ENCODE measurements at places on chromosomes 6 and 20. TPM values are rescaled to one million over a fixed set of nuclear protein-coding genes. Genes with fewer than 3 reads are reported as not detected.

- DNase-seq: no peak
Measured at GRCh38 chr6:142822383-142822782, 122.6 kb downstream of the HIVEP2 start.

The ULBP2 gene
- 1.4 TPM for total RNA-seq

The PRDM13 gene
- total RNA-seq: not detected

DNA sequence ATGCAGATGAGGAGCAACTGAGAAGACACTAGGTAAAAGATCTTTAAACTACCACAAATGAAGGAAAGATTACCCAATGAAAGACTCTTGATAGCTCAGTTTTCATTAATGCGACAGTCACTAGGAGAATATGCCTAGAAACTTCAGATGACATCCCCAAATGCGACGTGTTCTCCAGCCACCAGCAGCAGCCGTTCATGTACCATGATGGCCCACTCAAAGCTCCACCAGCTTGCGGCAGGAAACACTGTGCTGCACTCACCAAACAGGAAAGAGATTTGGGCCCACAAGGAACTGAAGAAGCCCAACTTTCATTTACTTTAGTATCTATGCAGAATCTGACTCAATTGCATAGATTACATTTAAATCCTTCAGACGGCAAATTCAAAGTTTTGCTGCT, 7.5 kb downstream of the DIDO1 start:
- no peak for DNase-seq

The ECT2L gene
- not detected for total RNA-seq

The LGSN gene
- not detected for total RNA-seq

GRCh38 chr6:34055223-34055933, 90.5 kb downstream of the GRM4 start:
- DNase-seq: peak; percentile 38

DNA sequence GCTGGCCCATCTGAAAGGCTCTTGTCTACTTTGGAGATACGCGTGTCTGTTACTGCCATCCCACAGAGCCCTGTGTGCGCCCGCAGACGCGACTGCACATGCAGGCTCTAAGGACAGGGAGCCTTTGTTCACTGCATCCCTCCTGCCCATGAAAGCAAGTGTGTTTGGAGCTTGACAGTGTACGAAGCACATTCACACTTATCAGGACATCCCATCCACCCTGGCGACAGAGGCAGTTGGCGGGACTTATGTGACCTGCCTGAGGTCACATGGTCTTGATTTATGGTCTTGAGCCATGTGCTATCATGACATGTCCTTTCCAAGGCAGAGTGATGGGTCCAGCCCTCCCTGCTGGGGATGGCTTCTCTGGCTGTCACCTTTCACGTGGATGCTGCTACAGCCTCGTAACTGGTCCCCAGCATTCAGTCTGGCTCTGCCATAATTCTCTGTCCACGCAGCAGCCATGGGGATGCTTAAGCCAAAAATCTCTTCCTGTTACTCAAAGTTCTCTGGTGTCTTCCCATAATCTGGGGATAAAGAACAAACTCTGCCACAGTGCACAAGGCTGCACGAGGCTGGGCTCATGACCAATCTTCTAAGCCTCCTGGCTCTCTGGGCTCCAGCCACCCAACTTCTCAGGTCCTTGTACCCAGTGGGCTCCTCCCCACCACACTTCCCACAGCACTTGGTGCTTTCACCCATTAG, 36.3 kb upstream of the FAM83D start:
- DNase-seq: no peak

GRCh38 chr6:36263390-36264000, 6.4 kb upstream of the PNPLA1 start:
- no peak for DNase-seq

DNA sequence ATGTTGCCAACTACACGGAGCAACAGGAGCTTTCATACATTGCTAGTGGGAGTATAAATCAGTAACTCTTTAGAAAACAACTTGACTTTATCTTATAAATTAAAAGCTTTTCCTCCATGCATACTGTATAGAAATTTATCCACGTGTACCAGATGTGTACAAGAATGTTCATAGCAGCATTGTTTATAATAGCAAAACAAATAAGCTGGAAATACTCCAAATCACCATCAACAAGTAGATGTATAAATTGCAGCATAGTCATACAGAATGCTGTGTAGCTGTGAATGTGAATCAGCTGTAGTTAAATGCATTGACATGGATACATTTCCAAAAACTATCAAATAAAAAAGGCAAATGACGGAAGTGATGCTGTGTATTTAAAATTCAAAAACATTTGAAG, 6.0 kb downstream of the PSMF1 start:
- DNase-seq: no peak

- no peak for DNase-seq
Measured at GRCh38 chr6:155272353-155273232, 8.8 kb downstream of the CLDN20 start.

The TXNDC5 gene
- total RNA-seq: 1,097 TPM

DNA sequence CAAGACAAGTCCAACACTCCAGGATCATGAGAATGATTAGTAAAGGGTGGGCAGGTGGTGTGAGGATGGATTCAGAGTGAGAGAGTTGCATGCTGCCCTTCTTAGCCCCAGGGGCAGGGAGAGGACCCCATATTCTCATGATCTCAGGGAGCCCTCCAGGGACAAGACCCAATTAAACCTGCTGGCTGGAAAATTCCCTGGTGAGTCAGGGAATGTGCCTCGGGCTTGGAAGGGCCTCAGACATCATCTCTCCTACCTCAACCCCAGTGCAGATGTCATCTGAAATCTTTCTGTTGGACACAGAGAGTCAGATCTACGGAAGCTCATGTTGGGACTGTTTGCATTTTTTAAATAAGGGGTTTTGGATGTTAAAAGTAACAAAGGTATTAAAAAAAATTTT, 9.2 kb upstream of the SIRPD start:
- DNase-seq: no peak

GRCh38 chr20:840858-841567, 7.5 kb downstream of the FAM110A start:
- DNase-seq: no peak

The ATG5 gene
- total RNA-seq: 49.9 TPM

GRCh38 chr20:44664131-44664530, 12.6 kb upstream of the ADA start:
- DNase-seq: no peak

GRCh38 chr6:159090530-159091480, 46.0 kb upstream of the TAGAP start:
- DNase-seq: no peak

Data from dermis microvascular lymphatic vessel endothelial cell (primary cell).